ENCODE measurements at places on chromosomes 13 and 19.

GRCh38 chr19:33950091-33950750 lies 153.6 kb downstream of the KCTD15 start:
- DNase-seq: peak; percentile 1

DNA sequence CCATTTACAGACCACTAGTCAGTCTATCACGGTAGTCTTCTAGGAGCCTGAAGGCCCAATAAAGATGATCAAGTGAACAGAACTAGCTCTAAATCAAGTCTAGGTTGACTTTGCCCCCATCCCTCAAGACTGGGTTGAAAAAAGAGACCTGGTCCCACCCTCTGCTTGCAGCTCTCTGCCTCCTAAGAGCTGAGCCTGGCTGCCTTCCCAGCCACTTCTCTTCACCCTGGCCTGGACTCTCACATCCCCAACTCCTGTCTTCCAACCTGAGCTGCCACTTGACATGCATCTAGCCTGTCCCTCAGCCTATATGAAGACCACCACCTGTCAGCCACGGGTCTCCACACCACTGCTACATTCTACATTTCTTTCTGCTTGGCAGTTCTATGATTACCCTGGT lies 99.6 kb downstream of the FOXO1 start:
- no peak for DNase-seq

- DNase-seq: no peak
Observed at GRCh38 chr19:47406711-47407416, 12.5 kb downstream of the MEIS3 start.

DNA sequence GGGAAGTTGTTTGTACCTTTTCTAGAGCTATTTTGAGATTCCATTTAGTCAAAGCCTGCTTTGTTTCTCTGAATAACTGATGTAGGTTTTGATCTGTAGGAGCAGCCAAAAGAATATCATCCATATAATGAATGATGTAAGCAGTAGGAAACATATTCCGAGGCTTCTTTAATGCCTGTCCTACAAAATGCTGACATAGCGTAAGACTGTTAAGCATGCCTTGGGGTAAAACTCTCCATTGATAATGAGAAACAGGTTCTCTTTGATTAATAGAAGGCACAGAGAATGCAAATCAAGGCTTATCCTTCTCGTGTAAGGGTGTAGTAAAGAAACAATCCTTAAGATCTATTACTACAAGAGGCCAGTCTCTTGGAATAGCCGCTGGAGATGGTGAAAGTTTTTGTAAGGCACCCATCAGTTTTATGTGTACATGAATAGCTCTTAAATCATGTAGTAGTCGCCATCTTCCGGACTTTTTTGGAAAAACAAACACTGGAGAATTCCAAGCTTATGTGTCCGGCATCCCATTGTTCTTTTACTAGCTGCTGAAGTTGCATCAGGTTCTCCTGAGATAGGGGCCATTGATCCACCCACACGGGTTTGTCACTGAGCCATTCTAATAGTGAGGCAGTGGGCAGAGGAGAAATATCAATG lies 13.5 kb downstream of the FPR3 start:
- DNase-seq: peak; percentile 69

GRCh38 chr19:48530066-48530720 lies 18.6 kb upstream of the LMTK3 start:
- no peak for DNase-seq

- no peak for DNase-seq
Observed at GRCh38 chr13:45548281-45548680, 67.3 kb downstream of the ERICH6B start.

- no peak for DNase-seq
Observed at GRCh38 chr13:112752211-112752610, 62.4 kb downstream of the ATP11A start.

- peak; percentile 88 for DNase-seq
Observed at GRCh38 chr13:90686442-90686841, 661.0 kb upstream of the MIR17HG start.

DNA sequence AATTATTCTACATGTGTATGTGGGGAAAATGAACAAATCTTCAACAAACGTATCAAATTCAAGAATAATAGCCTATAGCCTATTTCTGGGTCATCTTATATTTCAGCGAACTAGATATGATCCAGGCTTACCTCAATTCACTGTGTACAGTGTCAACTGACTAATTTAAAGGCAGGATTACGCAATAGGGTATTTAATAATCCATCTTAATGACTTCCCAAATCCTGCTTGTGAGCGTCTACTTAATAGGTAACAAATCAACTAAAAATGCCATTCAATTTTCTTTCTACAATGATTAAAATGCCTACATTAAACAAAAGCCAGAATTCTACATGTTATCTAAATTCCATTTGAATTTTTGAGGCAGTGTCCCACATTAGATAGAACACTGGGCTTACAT lies 67.0 kb downstream of the USP12 start:
- no peak for DNase-seq

DNA sequence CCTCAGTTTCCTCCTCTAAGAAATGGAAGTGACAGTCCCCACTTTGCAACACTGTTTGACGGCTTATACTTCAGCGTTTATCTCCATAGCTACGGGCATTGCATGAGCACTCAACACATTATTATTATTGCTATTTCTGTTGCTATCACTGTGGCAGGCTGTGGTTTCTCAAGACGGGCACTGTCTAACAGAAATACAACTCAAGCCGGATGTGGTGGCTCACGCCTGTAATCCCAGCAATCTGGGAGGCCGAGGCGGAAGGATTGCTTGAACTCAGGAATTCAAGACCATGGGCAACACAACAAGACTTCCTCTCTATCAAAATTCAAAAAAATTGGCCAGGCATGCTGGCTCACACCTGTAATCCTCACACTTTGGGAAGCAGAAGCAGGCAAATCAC lies 4.9 kb upstream of the ZSWIM4 start:
- no peak for DNase-seq

GRCh38 chr19:10145031-10145430 lies 25.3 kb upstream of the EIF3G start:
- DNase-seq: no peak

DNA sequence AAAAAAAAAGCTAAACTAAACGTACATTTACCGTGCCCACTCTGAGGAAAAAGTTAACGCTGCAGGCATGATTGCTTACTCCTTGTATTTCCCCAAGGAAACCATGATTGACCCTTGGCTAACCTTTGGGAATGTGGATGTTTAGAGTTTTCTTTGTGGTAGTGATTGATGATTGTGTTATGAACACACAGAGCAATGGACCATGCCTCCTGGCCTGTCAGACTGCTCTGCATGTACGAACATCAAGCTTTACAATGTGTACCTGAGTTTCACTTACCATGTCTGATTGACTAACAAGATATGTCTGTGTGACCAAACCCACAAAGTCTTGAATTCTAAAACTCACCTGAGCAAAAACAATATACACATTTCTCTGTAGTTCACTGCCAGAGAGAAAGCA lies 35.1 kb downstream of the MYCBP2 start:
- DNase-seq: peak; percentile 11

DNA sequence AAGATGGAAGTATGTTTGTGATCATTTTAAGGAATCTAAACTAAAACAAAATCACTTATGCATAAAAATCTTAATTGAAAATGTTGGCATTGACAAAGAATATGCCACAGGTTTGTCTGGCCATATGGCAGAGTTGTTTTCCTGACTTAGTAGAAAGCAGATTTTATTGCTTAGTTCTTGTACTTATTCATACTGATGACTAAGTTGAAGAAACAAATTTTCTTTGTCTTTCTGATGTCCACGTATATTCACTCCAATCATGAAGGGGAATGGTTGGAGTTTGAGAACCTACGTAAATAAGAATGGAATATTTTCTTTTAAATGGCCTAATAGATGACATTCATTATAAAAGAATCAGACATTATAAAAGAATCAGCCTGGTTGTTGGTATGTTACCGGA lies 8.0 kb upstream of the GPC6 start:
- peak; percentile 23 for DNase-seq

- DNase-seq: no peak
Observed at GRCh38 chr19:30449078-30449590, 77.0 kb downstream of the ZNF536 start.

DNA sequence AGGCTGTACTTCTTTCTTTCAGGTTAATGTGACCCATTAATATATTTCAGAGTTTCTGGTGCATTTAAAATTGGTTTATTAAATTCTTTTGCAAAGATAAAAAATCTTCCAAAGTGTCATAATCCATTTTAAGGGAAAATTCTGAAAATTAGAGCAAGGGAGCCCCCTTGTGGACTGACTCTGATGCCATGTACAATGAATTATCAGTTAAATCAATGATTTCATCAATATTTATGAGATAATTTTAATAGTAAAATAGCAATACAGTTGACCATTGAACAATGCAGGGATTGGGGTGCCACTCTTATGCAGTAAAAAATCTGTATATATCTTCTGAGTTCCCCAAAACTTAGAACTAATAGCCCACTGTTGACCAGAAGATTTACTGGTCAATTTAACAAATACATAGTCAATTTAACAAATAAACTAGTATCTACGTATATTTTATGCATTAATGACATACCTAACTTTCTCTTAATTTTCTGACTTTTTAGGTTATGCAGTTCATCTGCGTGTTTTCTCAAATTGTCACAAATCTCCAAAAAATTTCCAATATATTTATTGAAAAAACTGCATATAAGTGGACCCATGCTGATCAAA lies 479.1 kb upstream of the MIR17HG start:
- peak; percentile 39 for DNase-seq

- peak; percentile 93 for DNase-seq
Observed at GRCh38 chr13:67119481-67119894, 110.6 kb downstream of the PCDH9 start.

- peak; percentile 63 for DNase-seq
Observed at GRCh38 chr19:19342086-19343015, 21.7 kb downstream of the MAU2 start.
